ENCODE measurements at places on chromosomes 3 and 15.

GRCh38 chr3:170021083-170021482, 16.7 kb upstream of the GPR160 start:
- no peak for DNase-seq

DNA sequence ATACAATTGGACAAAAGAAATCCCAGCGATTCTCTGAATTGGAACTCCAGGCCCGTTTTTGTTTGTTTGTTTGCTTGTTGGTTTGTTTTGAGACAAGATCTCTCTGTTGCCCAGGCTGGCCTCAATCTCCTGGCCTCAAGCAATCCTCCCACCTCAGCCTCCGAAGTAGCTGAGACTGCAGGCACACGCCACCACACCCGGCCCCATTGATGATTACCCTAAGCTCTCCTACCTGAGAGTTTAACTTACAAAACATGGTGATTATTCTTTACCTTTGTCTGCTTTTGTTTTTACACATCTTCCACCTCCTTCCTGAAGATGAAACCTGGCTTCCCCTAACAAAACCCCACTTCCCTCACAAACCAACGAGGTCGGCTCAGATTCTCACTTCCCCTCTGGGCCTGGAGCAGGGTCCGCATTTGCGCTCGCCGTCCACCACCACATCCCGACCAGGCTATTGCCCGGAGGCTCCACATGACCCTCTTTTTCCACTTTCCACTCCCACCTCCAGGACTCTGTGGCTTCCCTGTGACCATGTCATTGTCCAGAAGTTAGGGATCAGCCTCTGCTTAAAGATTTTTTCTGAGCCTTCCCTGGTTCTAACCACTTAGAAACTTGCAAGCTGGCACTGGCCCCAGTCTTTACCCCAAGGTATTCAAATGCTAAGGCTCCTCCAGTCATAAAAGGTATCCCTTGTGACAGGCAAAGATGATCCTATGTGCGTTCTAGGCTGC, 14.8 kb downstream of the KLHL6 start:
- no peak for DNase-seq

DNA sequence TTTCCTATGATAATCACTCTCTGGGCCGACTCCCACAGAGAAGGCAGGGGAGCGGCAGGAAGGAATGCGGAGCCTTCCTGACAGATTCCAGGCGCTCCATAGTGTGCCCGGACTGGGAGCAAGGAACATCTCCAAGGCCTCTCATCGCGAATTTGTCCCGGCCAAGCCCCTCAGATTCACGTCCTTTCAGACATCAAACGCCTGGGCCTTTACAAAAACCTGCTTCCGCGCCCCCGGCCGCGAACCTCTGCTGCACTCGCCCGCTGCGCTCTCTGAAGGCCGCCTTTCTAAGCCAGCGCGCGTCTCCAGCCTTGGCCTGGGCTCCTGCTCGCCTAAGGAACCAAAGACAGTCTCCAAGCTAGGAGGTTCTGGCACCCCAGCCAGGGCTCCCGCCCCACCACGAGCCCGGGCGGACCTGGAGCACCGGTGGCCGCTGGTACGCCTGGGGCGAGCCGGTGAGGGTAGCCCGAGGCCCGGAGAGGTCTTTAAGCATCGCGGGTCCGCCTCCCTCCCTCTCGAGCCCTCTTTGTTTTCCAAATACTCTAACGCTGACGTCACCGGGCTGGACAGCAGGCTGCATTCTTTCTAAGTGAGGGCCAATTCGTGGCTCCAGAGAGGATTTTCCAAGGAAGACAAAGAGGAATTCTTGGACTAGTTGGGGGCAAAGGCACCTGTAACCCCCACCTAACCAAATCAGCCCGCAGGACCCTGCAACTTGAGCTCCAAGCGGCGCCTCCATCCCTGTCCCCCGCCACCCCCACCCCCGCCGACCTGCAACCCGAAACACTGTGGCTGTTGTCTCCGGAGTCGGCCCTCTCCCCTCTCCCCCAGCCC, 759 bp downstream of the AMOTL2 start:
- DNase-seq, result peak; percentile 90

DNA sequence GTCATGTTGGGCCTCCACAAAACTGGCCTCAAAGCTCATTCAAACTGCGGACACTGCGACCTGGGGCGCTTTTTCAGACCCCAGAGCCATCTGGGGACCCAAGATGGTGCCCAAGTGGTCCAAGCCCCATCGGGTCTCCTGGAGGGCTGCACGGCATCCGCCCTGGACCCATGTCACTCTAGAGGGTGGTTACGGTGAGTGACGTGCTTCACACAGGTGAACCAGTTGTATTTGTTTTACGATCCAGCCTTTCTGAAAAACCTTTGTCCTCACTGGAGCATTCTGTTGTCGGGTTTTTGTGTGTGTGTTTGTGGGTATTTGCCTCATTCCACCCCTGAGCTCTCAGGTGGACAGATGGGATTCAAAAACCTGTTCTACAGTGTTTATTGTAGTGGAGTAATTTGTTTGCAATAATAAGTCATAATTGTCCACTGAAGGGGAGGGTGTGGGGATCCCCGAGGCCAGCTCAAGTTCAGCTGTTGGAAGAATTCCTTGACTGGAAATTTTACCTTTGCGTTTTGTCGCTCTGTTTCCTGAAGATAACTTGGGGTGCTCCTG, 1.9 kb downstream of the SLC51A start:
- no peak for DNase-seq

DNA sequence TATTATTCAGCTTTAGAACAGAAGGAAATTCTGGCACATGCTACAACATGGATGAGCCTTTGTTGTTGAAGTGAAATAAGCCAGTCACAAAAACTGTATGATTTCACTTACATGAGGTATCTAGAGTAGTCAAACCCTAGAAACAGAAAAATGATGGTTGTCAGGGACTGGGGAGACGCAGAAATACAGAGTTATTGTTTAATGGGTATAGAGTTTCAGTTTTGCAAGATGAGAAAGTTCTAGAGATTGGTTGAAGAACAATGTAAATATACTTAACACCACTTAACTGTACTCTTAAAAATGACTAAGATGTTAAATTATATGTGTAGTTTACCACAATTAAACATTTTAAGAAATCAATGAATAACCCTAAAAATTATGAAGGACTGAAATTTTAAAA, 15.8 kb downstream of the SPTSSB start:
- no peak for DNase-seq

GRCh38 chr3:123693584-123694190, 108.8 kb upstream of the HACD2 start:
- DNase-seq, result no peak

- no peak for DNase-seq
Observed at GRCh38 chr3:18177271-18177670, 247.9 kb downstream of the SATB1 start.

GRCh38 chr3:129030611-129031010, 29.5 kb downstream of the EFCC1 start:
- no peak for DNase-seq

GRCh38 chr3:194548346-194549321, 61.8 kb upstream of the ATP13A3 start:
- no peak for DNase-seq

DNA sequence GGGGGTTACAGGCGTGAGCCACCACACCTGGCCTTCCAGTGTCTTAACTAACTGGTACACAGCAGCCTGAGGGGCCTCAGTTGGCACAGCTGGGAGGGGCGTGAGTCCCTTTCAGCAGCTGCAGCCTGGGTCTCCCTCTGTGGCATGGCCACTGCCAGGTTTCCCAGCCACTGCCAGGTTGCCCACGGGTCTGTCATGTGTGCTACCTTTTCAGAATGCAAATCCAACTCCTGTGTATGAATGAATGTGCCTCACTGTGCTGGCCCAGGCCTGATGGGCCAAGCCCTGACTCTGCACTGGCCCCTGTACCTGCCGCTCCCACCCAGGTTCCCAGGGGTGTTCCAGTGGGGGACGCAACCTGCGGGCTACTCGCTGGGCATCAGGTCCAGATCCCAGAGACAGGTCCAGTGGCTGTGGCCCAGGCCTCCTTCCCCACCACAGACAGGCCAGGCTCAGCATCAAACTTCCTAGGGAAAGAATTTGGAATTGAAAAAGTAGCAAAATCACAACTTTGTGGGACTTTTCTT, 26.0 kb downstream of the WHAMM start:
- no peak for DNase-seq

GRCh38 chr3:117745516-117745915, 1035.9 kb downstream of the TUSC7 start:
- DNase-seq, result no peak

DNA sequence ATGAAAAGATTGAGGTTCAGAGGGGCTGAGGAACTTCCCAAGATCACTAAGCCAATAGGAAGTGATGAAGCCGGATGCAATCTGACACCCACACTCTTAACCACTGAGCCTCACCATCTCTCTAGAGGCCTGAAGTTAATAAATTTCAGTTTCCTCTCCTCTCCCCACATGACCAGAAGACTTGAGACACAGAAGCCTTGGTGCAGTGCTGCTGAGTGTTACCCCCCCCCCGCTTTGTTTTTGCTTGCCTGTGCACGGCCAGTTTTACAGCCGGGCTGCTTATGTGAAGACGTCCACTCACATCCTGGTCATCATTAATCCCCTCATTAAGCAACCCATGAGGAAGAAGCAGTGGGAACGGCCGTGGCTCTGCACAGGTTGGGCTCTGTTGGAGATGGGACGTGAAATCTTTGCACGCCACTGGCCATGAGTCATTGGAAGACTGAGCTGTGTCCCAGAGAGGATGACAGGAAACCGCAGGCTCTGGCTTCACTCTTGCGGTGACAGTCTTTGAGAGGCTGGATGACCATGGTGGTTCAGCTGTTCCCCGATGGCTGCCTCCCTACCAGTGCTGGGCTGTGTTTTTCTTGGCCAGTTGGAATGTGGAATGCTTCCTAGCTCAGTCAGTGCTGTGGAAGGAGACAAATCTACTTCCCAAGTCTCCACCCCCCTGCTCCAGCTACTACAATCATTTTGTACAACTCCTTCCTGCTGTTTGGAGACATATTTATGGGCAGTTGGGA, 232.6 kb upstream of the LRTM1 start:
- no peak for DNase-seq

DNA sequence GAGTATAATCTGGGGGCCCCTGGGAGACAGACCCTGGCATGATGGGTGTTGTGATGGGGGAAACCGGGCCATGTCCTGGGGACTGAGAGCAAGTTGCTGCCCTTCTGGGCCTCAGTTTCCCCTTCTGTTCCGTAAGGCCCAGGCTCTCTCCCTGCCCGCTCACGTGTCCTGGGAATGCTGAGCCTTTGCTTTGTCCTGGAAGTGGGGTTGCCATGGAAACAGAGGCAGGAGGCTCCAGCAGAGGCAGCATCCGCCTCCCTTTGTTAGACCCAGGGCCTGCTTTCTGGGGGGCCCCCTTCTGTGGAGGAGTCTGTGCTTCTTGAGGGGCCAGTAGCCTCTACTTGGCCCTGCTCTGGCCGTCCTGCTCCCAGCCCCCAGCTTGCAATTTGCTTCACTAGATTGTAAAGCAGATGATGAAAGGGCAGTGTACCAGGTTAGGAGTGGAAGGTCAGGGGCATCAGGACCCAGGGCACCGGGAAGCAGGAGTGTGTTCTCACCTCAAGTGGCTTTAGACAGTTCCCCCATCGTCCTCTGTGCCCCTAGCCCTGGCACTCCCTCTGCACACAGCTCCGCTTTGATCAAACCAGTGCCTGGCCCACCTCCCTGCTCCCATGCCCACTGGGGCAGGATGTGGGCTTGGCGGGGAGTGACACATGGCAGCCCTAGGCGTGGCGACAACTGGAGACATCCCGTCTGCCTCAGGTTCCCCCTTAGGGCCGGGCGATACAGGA, 105.6 kb downstream of the FBLN2 start:
- no peak for DNase-seq

DNA sequence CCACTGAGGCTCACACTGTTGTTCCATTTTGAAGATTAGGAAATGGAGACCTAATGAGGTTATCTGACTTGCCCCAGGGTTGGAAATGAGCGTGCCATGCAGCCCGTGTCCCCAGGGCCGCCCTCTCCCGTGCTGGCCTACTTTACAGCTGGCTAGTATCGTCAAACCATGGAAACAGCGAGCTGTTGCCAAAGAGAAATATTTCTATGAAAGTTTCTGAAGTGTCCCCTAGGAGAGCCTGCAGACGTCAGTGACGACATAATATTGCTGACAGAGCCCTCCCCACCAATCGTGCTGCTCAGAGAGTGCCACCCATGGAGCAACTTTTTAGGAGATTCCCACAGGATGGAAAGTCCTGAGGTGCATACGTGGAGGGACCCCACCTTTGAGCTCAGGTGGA, 11.2 kb upstream of the FAM174B start:
- DNase-seq, result no peak

- DNase-seq, result no peak
Observed at GRCh38 chr15:74594455-74594854, 21.2 kb upstream of the CLK3 start.

DNA sequence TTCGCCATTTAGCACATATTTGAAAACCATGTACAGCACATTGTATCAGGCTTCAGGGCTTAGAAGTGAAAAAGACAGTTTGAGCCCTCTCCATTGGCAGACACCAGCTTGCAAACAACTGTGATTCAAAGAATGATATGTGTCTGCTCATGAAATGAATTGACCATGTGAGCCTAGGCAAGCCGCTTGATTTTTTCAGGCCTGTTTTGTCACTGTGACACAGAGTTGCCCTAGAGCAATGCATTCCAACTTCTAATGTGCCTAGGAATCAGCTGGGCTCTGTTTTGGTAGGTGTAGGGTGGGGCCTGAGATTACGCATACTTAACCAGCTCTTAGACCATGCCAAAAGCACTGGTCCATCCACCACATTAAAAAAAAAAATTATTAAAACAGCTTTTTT, 53.0 kb downstream of the ATP2C1 start:
- no peak for DNase-seq

DNA sequence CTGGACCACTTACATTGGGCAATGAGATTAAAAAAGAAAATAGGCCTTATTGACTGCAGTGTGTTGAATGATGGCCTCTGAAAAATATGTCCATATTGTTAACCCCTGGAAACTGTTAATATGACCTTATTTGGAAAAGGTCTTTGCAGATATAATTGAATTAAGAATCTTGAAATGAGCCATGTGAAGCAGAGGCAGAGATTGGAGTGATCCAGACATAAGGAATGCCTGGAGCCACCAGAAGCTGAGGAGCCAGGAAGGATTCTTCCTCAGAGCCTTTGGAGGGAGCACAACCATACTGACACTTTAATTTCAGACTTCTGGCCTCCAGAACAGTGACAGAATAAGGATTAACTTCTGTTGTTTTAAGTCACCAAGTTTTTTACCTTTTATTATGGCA, 510.4 kb upstream of the AGTR1 start:
- DNase-seq, result no peak

DNA sequence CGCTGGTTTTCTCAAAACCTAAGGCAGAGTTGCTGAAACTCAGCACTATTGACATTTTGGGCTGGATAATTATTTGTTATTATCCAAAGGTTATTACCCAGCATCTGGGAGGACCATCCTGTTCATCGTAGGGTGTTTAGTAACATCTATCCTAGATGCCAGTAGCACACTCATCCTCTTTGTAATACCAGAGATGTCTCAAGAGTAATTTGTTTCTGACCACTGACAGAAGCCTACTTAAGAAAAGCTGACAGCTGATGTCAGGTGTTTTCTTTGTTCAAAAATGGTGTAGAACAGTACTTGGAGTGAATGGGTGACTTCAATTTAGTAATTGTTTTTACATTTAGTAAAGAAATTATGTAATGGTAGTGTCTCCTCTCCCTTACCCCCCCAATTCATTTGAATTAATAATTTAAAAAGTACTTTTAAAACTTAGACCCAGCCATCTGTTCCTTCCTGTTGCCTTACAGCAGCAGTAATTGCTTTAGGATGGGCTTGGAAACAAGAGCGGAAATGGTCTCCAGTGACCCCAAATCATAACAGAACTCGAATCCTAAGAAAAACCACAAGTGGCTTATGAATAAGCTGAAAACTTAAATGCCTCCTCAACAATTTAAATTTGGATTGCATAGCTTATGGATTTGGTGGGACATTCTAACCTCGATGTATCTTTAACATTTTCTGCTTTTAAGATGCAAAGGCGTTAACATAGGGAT, 105.4 kb downstream of the PTPRG start:
- no peak for DNase-seq
